EH (cell line): ENCODE measurements at places on chromosomes 3 and 15.

DNA sequence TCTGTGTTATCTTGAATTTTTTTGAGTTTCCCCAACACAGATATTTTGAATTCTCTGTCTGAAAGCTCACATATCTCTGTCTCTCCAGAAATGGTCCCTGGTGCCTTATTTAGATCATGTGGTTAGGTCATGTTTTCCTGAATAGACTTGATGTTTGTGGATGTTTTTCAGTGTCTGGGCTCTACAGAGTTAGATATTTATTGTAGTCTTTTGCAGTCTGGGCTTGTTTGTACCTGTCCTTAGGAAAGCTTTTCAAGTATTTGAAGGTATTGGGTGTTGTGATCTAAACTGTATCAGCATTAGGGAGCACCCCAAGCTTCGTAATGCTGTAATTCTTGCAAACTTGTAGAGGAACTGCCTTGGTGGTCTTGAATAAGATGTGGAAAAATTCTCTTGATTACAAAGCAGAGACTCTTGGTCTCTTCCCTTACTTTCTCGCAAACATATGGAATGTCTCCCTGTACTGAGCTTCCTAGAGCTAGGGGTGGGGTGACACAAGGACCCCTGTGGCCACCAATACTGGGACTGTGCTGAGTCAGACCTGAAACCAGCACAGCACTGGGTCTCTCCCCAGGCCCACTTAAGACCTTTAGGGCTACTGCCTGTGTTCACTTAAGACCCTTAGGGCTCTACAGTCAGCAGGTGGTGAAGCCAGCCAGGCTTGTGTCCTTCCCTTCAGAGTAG is 26.5 kb downstream of the TM4SF18 start:
- no peak for DNase-seq

DNA sequence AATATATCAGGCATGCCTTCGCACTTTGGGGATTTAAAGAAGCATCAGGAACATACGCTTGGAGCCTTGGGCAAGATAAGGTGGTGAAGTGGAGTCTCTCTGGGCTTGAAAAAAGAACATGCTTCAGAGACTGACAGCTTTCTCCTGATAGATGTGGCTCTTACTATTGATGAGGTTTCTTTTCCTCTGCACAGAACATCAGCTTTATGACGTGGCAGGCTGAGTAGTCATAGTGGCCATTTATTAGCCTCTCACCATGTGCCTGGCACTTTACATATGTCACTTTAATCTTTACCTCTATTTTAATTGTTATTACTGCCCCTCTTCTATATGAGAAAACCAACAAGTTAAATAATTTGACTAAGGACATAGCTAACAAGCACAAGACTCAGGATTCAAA is 19.0 kb upstream of the LRRC58 start:
- no peak for DNase-seq

- DNase-seq, result no peak
Observed at GRCh38 chr3:74599564-74599963, 14.9 kb downstream of the CNTN3 start.

GRCh38 chr3:183564046-183564445 is 8.5 kb upstream of the KLHL6 start:
- DNase-seq, result no peak

DNA sequence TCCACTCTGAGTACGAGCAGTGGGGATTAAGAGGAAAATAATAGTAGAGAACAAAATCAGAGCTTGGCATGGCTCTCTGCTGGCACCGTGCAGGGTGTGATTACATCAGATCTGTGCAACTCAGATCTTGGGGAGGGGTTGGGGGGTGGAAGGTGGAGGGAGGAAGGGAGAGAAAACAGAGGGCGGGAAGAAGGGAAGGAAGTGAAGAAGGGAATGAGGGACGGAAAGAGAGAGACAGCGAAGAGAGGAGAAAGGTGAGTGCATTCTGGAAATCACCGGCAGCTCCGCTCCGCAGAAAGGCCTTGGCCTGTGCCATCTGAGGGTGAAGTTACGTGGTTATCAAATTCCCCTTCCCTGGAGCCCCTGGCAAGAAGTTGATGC is 31.0 kb upstream of the ADAMTS17 start:
- no peak for DNase-seq

GRCh38 chr15:93866948-93867347 is 364.4 kb upstream of the MCTP2 start:
- no peak for DNase-seq

DNA sequence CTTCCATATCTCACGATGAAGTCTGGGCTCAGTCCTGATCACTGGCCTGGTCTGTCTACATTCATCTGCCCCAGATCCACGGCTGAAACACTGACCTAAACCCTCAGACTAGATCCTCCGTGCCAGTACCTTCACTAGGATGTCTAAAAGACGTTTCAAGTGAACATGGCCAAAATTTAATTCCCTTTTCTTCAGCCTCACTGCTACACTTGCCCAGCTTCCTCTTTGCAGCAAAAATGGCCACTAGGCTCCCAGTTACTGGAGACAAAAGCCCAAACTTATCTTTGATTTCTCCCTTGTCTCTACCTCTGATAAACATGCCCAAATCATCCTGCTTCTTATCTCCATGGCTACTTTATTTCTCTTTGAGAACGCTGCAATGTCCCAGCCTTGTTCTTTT is 1.7 kb downstream of the RASSF1 start:
- no peak for DNase-seq
